ENCODE measurements at places on chromosomes 5 and 9.

DNA sequence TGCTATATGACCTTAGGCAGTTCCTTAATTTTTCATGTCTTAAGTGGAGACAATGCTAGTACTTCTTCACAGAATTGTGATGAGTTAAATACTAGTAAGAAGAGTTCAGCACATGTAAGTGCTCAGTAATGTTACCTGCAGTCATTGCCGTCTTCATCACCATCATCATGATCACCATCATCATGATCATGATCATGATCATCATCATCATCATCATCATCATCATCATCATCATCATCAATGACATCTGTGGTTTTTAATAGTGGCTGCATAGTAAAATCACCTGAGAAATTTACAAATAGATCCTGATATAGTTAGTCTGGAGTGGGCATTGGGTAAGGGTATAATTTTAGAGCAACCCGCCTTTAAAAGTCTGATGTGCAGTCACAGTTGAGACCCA is 14.7 kb upstream of the PALM2AKAP2 start:
- DNase-seq: no peak

DNA sequence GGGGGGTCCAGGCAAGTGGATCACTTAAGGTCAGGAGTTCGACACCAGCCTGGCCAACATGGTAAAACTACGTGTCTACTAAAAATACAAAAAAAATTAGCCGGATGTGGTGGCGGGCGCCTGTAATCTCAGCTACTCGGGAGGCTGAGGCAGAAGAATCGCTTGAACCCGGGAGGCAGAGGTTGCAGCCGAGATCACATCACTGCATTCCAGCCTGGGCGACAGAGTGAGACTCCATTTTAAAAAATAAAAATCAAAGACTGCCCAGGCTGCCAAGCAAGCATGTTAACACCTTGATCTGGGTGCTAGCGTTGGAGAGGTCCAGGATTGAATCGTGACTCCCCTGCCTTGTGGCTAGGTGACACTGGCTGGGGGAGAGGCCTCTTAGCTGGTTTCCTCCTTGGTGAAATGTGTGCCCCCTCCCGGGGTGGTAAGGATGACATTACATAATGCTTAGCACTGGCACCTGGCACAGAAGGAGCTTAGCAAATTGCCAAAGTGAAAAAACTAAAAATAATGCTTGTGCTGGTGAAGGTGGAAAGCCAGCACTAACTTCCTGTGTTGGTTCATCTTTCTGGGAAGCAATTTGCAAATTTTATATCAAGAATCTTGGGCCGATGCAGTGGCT is 2.2 kb upstream of the CIZ1 start:
- no peak for DNase-seq

DNA sequence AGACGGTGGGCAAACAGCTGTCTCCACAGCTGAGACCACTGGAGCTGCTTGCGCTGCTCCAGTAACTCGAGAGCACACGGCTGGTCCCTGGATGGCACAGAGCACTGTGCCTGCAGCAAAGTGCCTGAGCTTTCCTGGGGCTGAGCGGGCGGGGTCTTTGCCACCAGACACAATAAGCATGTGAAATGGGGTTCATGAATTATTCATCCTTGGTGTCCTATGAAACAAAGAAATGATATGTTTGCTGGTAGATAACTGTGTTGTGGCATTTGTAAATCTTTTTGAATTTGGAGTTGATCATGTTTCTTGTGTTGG is 151.7 kb upstream of the MPDZ start:
- no peak for DNase-seq

GRCh38 chr9:9002826-9003583 is 1203.4 kb upstream of the DMAC1 start:
- no peak for DNase-seq

- DNase-seq: no peak
Observed at GRCh38 chr5:158600679-158601078, 499.0 kb downstream of the EBF1 start.

DNA sequence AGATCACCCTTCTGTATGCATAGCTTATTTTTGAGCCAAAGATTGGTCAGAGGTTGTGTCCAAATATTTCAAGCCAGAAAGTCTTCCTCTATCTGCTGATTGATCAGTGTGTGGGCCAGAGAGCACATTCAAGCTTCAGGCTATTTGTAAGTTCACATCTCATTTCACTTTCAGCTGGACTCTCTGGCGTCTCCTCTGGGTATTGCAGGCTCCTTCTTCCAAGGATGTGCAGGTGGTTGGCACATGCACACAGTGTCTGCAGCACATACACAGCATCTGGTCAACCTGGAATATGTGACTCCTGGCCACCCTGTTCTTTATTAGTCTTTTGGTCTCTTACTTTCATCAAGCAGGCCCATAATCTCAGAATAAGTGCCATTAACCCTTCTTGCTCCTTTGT is 516.1 kb downstream of the ANXA1 start:
- no peak for DNase-seq

All from RWPE2 (cell line).